ENCODE measurements at places on chromosomes 12 and 14. TPM values are rescaled to one million over a fixed set of nuclear protein-coding genes. Genes with fewer than 3 reads are reported as not detected.

DNA sequence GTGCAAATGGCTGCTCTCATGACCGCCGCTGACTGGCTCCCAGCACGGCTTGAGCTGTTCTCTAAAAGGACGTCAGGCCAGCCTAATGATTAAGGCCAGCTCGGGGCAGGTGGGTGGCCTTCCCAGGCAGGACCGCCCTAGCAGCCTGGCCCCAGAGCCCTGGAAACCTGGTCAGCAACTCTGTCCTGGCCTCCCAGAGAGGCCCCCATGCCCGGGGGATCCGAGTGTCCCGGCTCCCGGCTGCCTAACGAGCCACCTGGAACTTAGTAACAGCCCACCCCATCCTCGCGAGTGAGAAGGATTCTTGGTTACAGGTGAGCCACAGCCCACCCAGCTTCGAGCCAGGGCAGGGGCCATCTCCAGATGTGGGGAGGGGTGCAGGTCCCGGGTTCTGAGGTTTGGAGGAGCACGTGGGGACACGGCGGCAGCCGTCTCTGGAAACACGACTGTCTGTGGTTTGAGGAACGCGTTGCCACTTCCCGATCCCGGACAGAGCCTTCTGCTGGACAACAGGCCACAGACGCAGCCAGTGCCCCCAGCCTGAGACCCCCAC, 73.8 kb upstream of the FBRSL1 start:
- no peak for DNase-seq

Gene PRR4
- 5.4 TPM for total RNA-seq

GRCh38 chr14:42141328-42141727, 534.7 kb downstream of the LRFN5 start:
- DNase-seq: no peak

Gene MYO1A
- total RNA-seq: 0.59 TPM

GRCh38 chr12:27732281-27732680, 21.6 kb downstream of the MRPS35 start:
- no peak for DNase-seq

Gene MYO1H
- not detected for total RNA-seq

Gene RNF212B
- not detected for total RNA-seq

DNA sequence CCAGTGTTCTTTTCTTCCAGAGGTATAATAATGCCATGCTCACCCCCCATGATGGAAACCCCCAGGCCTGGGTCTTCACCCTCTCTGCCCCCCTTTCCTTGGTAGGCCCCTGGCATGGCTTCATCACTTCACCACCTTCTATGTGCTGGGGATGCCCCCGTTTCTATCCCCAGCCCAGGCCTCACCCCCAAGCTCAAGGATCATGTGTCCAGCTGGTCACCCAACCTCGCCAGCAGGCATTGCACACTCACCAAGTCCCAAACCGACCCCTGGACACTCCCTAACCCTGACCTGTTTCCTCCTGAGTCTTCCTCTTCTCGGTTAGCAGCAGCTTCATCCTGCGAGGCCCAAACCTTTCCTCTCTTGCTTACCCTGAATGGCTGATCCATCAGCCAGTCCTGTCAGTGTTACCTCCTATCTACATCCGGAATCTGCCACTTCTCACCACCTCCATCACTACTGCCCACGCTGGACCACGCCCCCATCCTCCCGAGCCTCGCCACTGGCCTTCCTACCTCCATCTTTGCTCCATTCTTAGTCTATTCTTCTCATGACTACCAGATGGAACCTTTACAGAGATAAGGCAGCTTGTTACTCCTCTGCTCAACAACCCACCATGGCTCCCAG, 69.0 kb downstream of the MVK start:
- no peak for DNase-seq

DNA sequence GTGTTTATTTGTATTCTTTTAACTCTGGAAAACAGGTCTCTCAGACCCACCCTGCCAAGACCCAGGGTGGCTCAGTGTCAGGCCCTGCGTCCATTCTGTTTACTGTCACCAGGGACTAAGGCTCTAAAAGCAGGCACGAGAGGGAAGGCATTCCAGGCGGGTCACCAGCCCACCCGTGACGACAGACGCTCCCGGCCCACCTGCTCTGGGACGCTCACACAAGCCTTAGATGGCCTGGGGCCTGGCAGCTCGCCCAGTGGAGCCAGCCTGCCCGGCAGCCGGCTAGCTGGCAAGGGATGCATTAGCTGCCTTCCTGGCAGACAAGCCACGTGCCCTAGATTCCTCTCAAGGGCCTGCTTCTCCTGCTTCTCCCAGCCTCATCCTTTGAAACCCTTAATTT, 9.2 kb upstream of the NUAK1 start:
- no peak for DNase-seq
